ENCODE measurements at places on chromosomes 1 and 21. TPM values are rescaled to one million over a fixed set of nuclear protein-coding genes. Genes with fewer than 3 reads are reported as not detected.

CLDN17 gene
- polyA plus RNA-seq = not detected

TRNP1 gene
- polyA plus RNA-seq = 7.8 TPM

SLC2A5 gene
- 0.73 TPM for polyA plus RNA-seq

NUP210L gene
- polyA plus RNA-seq = 0.04 TPM

DNA sequence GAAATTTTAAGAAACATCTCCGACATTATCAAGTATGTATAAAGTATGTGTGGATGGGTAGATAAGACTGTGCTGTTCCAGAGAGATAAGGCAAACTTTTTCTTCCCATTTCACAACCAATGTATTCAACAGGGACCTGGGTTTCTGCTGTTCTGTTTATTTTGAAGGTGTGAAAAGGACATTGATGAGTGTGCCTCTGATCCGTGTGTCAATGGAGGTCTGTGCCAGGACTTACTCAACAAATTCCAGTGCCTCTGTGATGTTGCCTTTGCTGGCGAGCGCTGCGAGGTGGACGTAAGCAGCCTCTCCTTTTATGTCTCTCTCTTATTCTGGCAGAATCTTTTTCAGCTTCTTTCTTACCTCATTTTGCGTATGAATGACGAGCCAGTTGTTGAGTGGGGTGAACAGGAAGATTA is 174.0 kb downstream of the CRB1 start:
- DNase-seq = no peak

- no peak for DNase-seq
Measured at GRCh38 chr1:39110882-39111281, 84.7 kb downstream of the NDUFS5 start.

DNA sequence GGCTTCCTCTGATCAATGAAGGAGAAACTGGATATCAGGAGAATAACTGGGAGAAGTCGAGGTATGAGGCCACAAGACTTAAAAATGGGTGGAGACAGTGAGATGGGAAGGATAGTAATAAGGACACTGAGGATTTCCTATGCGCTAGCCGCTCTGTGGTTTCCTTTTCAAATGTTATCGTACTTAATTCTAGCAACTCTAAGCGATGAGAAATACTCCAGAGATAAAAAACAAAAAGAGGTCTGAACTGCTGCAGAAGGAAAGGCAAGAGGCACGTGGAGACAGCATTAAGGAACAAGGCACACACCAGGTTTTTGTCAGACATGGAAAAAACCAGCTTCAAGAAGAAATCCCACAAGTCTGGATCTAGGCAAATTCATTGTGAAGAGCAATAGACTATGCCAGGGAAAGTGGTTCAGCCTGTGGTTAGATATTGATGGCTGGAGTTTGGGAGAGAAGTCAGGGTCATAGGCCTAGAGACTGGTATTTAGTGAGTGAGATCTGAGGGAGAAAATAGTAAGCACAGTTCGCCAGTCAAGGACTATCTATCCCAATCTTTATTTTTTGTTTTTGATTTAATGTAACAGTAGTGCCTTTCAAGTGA is 5.3 kb downstream of the CLCA2 start:
- DNase-seq = no peak

DNA sequence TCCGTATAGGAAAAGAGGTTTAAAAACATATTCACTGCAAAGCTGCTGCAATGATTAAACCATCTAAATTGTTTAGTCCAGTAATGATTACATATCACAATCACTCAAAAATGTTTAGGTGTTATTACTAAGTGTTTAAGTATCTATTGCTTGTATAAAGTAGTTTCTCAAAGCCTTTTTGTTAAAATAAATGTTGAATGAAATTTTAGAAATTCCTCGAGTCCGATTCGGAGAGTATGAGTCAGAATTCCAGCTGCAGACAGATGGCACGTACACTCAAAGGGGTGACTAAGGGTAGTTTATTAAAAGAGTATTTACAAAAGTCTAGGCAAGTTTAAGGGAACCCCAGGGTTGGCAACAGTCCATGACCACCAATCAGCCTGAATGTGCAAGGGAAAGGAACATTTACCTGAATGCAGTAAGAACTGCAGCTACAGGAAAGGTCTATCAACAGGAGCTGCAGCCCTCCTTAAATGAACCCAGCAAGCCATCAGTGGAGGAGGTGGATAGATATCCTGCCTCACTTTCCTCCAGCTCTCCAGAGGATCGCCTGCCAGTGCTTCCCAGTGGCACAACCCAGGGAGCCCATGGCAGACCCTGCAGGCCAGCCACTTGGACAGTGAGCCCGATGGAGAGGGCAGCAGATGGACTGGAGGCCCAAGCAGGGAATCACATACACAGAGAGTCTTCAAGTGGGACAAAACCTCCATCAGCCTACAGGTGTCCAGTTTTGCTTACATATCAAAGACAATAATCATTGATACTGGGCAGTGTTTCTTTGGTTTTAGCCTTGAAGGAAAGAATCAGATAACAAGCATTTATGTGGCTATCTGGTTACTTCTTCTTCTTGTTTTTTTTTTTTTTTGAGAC is 92.1 kb upstream of the SLC44A3 start:
- no peak for DNase-seq

GRCh38 chr1:46341222-46342083 is 846 bp downstream of the NSUN4 start:
- no peak for DNase-seq

DNA sequence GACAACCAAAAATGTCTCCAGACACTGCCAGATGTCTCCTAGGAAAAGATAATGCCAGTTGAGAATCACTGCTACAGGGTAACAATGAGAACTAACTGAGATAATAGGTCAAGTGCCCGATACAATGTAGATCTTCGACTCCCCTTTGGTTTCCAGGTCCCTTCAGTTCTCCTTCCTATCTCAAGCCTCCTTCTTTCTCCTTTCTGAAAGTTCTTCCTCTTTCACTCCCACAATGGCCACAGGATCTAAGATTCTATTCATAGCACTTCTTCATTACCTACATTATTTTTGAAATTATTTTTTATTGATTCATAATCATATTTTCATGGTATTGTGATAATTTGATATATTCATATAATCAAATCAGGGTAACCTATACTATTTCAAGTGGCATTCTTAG is 6.3 kb downstream of the PFDN2 start:
- DNase-seq = no peak

DNA sequence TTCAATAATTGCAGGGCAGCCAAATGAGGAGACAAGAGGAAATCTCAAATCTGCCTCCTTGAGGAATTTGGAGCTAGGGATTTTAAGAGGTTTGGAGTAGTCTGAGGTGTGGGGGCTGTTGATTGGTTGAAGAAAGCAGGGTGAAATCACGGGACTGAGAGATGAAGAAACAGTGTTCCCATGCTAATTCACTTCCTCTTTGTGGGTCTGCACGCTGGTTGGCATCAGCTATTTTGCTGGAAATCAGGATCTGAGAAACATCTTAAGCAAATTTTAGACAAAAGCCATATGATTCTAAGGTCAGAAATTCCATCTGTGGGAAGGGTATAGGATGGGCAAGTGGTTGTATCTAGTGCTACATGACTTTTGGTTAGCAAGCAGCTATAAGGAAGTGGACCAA is 107.1 kb upstream of the PAXBP1 start:
- DNase-seq = no peak

- DNase-seq = no peak
Measured at GRCh38 chr21:35100349-35100811, 51.3 kb upstream of the RUNX1 start.

DNA sequence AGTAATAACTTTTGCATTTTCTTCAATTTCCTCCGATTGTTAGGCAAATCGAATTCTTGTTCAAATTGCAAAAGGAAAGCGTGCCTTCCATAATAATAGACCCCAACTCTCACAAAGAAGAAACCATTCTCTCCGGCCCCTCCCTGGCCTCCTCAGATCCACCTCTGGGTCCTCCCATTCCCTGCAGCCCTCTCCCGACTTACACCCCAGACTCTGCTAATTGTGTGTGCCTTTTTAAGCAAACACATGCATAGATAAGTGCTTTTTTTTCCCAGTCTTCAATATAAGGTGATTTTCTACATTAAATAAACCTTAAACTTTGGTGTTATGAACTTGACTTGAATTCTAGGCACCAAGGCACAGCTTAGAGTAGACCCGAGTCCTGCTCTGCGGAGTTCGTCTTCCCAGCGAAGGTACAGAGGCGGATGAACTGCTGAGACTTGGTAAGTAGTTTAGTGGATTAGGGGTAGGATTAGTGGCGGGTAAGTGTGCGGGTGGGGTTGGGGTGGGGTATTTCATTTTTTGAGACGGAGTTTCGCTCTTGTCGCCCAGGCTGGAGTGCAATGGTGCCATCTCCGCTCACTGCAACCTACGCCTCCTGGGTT is 1.5 kb downstream of the L1TD1 start:
- DNase-seq = no peak

DNA sequence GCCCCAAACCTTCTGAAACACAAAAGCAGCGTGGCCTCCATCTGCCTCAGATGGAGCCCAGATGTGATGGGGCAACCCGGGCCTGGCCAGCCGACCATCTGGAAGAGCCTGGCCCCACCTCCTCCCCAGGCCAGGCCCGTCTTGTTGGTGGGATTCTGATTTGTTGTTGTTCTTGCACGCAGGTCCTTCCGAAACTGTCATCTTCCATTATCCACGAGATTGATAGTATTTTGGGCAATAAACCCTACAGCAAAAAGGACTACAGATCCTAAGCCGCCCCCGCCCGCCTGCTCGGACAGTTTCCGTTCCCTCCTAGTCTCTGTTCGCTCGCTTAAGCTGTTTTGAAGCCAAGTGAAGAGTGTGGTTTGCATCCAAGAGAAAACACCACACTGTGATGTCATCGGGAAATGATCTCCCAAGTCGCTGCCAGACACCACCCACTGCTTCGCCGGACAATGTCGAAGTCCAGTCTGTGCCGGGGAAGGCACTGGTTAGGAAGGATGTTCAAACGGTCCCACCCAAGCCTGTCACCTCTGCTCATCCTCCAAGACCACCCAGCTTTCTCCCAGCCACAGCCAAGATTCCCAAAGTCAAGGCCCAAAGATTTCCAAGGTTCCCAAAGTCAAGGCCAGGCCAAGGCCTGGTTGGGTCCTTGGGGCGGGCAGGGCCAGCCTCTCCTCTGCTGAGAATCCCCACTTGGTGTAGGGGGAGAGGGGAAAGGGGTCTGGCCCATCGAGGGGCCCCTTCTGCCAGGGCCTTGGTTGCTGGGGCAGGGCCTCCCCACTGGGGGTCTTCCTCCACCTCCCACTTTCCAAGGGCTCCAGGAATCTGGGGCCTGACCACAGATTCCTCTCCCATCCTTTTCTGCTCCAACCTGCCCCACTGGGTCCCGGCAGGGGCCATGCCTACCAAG is 52.9 kb downstream of the KCNAB2 start:
- no peak for DNase-seq

DNA sequence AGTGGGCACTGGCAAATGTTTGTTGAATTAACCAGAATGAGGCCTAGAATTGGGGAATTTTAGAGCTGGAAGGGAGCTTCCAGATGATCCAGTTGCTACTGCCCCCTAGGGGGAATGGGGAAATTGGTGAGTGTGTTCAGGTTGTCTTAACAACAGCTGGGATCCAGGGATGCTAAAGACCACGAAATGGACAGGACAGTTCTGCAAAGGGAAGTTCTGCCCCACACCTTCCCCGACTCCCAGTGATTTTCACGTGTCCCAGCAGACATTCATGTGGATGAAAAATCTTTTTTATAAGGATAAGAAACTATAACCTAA is 33.9 kb downstream of the TRIM62 start:
- no peak for DNase-seq
